ENCODE measurements at places on chromosomes 3 and 15. TPM values are rescaled to one million over a fixed set of nuclear protein-coding genes. Genes with fewer than 3 reads are reported as not detected.

DNA sequence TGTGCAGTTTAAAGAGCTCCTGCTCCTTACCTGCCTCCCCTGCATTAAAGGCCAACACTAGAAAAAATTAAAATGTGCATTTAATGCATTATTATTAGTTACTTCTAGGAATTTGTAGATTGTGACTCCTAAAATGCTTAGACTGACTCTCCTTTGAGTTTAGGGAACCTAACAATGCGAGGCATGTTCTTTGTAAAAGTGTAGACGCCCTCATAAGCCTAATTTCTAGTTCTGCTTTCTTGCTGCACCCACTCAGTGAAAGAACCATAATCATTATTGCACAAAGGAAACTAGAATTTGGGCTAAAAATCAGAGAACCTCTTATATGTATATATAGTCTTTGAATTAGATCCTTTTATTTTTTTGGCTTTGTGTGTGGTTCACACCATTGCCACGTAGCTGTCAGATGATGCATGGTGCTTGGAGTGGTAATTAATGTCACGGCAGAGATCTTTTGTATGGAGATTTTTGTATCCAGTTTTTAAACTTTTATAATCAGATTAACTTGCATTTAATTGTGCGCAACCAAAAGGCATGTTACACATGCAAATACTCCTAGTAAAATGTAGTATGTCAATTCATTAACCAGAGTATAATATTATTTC, 710 bp downstream of the ABHD10 start:
- DNase-seq, result no peak

DNA sequence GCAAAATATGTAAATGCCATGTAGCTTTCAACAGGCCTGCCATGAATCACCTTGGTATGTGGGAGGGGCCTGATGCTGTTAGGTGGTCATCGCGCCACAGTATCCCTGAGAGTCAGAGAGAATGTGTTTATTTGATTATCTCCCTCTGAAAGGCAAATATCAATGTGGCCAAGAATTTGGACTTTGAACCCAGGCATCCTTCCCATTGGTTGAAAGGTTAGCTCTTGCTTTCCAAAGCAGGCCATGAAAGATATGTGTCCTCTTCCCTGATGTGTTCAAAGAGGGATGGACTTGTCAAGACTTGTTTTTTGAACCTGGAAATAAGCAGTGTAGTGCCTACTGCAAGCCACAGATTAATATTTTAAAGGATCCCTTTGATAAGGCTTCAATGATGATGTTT, 36.7 kb downstream of the SRP14 start:
- DNase-seq, result no peak

DNA sequence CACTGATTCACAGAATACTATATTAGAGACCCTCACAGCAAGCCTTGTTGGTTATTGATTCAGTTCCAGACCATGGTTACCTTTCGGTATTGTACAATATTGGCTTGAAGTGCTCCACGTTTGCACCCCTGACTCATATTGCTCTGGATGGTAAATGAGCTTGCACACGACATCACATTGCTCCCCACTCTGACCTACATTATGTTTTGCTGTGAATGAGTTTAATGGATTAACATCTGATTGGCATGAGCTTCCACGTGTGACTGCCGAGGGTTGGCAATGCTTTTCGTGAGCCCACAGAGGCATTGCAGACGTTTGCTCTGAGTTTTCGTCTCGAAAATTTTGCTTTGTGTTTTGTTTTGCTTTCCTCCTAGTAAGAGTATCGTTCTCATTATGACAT, 225.8 kb upstream of the ICE2 start:
- DNase-seq, result no peak

DNA sequence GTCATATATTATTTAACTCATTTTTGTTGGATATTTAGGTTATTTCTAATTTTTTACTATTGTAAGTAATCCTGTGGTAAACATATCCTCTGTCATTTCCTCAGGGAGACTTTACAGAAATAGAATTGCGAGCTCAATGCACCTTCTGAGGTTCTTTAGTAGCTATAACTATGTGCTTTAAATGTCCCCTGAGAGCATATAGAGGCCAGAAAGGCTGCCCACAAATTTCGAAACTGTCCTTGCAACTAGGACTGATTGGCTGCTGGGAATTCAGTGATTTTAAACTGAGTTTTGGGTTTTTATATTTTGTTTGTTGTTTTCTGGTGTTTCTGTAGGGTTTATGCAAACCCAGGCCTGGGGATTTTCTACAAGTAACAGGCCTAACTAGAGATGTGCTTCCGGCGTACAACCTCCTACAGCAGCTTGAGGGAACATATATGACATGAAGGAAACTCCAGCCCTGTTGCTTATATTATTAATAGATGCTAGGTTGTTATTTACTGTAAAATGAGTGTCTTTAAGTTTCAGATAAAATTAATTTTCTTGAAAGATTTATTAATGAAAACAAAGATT, 29.1 kb upstream of the P4HTM start:
- DNase-seq, result no peak

GRCh38 chr3:88912294-88912877, 195.0 kb upstream of the EPHA3 start:
- DNase-seq, result no peak

DNA sequence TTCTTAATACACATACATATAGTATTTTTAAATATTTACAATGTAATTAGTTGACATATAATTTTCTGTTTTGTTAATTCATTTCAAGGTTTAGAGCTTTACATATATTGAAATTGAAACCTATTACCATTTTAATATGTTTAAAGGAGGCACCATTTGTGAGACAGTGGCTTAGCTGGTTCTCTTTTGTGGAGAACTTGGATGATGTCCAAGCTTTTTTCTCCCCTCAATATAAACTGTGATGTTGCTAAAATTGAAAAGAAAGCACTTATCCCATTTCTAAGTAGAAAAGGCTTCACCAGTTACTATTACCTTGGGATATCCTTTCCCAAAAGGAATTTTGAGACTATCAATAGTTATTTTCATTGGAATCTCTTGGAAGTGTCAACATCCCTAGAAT, 707.2 kb downstream of the NTRK3 start:
- DNase-seq, result no peak

Gene P4HTM
- not detected for total RNA-seq

Gene DPP8
- 13.6 TPM for total RNA-seq

Gene TJP1
- 36.8 TPM for total RNA-seq

GRCh38 chr15:51856714-51857380, 27.4 kb downstream of the TMOD3 start:
- DNase-seq, result no peak

GRCh38 chr15:24916305-24917009, 38.3 kb upstream of the SNRPN start:
- DNase-seq, result no peak

DNA sequence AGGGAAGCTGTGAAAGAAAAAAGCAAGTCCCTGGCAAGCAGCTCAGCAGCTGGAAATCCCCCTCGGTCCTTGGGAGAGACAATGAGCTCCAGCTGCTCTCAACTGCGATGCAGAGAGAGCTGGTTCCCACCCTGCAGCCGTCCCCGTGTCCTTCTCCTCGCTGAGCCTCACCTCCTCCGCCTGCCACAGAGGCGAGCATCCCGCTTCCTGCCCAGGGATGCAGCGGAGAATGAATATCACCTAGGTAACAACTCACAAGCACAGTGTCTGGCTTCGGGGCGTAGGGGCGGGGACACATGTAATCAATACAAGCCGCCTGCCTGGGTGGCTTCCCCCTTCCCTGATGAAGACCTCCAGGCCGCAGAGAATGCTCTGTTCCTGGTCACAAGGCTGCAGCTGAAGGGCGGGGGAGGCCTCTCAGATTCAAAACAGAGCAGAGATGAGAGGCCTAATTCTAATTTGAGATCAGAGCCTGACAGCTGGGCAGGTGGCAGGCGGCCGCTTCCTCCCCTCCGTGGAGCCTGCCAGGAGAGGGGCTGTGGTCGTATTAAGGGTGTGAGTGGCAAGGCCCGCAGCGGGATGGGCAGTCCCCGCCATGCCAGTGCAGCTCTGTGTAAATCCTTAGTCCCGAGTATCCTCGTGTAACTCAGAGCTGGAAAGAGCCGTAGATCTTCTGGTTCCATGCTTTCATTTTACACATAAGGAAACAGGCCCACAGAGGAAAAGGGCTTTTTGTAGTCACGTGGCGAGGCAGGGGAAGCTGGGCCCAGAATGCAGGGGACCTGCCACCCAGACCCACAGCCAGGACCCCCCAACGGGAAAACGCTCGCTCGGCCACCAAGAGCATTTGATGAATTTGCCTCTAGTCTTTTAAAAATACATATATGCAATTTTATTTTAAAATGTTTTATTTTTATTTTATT, 24.3 kb downstream of the ZDHHC19 start:
- peak; percentile 77 for DNase-seq

DNA sequence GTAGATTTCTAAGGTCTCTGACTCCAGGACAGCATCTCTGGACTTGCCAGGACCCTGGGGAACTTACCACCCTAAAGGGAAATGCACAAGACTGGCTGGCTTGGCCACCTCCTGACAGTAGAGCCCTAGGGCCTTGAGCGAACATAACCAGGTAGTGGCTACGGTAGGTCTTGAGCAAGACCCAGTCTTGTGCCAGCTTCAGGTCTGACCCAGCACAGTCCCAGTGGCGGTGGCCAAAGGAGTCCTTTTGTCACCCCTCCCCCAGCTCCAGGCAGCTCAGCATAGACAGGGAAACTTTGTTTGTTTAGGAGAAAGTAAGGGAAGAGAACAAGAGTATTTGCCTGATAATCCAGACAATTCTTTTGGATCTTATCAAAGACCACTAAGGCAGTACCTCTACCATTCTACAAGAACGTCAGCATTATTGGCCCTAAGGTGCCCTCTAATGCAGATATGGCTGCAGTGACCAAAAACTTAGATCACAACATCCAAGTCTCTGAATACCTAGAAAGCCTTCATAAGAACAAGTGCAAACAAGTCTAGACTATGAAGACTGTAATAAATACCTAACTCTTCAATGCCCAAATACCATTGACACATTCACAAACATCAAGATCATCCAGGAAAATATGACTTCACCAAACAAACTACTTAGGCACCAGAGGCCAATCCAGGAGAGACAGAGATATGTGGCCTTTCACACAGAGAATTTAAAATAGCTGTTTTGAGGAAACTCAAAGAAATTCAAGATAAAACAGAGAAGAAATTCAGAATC, 38.7 kb upstream of the FBN1 start:
- DNase-seq, result no peak

DNA sequence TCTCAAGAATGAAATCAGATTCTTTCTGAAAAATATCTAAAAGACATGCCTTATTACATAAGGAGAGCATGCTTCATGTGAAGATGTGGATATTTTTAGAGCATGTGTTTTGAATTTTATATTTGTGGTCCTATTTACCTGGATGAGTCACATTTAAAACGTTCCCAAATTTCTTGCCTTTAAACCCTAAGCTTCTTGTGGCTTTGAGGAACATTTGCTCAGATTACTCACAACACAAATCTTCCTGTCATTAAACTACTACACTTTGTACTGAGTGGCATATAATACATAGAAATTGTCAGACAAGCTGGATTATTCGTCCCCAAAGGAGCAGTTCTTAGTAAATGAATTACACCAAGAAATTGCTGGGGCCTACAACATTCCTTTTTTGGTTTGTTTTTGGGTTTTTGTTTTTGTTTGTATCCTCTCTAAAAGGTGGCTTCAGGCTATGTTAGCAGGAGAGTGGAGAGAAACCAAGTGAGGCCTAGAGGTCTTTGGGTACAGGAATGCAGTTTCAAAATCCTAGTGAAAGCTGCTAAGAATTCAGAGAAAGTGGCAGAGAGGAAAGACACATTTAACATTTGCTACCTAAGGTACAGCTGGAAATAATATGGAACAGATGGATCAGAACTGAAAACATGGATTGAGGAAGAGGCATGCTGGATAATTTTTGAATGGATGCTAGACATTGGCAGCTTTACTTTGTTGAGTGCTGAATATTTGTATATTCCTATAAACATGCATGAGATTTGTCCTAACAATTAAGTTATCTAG, 128.1 kb downstream of the RPL22L1 start:
- peak; percentile 16 for DNase-seq

GRCh38 chr15:101207867-101208288, 44.0 kb downstream of the CHSY1 start:
- DNase-seq, result no peak

- DNase-seq, result no peak
Observed at GRCh38 chr3:131555456-131555855, 52.7 kb upstream of the MRPL3 start.

Gene PLA2G4E
- total RNA-seq, result not detected

GRCh38 chr3:99409961-99410360, 228.4 kb upstream of the COL8A1 start:
- DNase-seq, result no peak

GRCh38 chr3:62718011-62718410, 157.2 kb downstream of the CADPS start:
- DNase-seq, result no peak

Gene SPTBN5
- total RNA-seq, result 0.37 TPM

DNA sequence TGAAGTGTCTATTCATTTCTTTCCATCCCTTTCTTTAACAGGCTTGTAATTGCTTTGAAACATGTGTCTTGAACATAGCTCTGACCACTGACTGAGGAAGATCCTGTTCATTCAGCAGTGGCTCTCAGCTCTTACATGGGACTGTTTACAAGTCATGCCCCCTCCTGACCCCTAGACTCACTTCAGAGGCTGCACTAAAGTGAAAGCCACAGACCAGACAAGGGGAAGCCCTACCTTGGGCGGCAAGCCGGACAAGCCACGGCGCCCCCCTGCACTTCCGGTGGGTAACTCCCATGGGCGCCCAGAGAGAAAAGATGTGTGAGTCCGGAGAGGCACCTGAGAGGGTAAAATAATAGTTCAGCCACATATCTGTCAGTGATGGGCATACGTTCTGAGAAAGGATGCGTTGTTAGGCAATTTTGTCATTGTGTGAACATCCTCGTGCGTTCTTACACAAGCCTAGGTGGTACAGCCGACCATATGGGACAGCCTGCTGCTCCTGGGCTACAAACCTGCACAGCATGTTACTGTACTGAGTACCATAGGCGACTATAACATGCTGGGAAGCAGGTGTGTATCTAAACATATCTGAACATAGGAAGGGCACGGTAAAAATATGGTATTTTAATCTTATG, 116.2 kb downstream of the CHSY1 start:
- DNase-seq, result no peak

GRCh38 chr15:40043927-40044716, 5.1 kb upstream of the SRP14 start:
- no peak for DNase-seq

GRCh38 chr15:63990454-63990853, 55.8 kb downstream of the DAPK2 start:
- no peak for DNase-seq

Gene ALDH1L1
- not detected for total RNA-seq

- DNase-seq, result no peak
Observed at GRCh38 chr3:115245438-115245837, 98.3 kb upstream of the ZBTB20 start.

DNA sequence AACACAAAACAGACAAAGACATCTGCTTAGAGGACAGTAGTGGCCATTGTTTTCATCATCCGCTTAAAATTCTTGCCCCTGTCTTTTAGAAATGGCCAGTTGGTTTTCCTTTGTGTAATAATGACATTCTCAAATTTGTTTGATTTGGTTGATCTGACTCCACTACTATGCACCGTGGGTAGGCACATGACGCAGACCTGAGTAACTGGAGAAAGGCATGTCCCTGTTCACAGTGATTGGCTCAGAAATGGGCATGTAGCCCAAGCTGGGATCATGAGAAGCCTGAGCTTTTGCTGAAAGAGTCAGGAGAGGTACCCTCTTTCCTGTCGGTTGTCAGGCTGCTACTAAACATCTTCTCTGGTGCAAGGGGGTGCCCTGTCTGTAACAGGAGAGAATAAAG, 36.6 kb upstream of the MAGI1 start:
- DNase-seq, result no peak

Gene TMEM43
- total RNA-seq, result 52.1 TPM
